ENCODE measurements at places on chromosomes 5 and 9.

GRCh38 chr5:59728356-59728755 is 165.2 kb downstream of the PDE4D start:
- DNase-seq = no peak

GRCh38 chr9:108704156-108704852 is 151.5 kb downstream of the ACTL7B start:
- DNase-seq = no peak

DNA sequence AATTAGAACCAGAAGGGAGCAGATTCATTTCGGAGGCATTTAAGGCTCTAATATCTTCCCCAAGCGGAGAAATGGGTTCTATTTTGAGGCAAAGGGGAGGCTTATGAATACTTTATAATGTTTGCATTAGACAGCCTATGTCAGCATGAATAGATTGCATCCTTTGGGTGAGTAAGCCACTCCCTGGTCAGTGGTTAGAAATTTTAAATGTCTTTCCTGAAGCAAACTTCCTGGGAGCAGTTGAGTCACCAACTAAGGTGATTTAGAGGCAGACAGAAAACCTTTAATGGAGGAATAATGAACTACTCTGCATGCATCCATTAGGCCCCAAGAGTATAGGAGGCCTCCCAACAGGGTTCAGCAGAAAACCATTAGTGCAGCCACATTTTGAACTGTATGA is 204.9 kb downstream of the ELAVL2 start:
- no peak for DNase-seq

- no peak for DNase-seq
Observed at GRCh38 chr5:122093415-122094180, 15.5 kb upstream of the LOX start.

GRCh38 chr5:83633285-83633684 is 87.4 kb downstream of the HAPLN1 start:
- no peak for DNase-seq

DNA sequence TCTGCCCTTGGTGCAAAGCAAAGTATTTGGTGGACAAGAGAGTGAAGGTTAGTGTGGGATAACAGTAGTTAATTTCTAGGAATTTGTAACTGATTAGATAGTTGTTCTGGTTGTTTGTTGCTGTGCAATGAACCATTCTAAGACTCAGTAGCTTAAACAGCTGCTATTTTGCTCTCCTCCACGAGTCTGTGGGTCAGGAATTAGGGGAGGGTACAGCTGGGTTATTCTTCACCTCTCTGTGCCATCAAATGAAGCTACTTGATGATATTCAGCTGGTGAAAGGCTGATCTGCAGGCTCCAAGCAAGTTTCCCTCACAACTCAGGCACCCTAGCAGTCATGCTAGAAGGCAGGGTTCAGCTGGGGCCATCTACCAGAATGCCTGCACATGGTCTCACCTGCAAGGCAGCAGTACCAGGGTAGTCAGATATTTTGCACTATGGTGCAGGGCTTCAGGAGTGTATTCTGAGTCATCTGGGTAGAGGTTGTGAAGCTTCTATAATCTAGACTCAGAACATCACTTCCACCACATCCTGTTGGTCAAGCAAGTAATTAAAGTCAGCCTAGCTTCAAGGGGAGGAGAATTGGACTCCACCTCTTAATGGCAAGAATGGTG is 159.5 kb upstream of the SLC28A3 start:
- DNase-seq = no peak

GRCh38 chr9:16811987-16812685 is 58.3 kb downstream of the BNC2 start:
- no peak for DNase-seq

GRCh38 chr9:19665146-19665863 is 123.5 kb downstream of the SLC24A2 start:
- DNase-seq = no peak

DNA sequence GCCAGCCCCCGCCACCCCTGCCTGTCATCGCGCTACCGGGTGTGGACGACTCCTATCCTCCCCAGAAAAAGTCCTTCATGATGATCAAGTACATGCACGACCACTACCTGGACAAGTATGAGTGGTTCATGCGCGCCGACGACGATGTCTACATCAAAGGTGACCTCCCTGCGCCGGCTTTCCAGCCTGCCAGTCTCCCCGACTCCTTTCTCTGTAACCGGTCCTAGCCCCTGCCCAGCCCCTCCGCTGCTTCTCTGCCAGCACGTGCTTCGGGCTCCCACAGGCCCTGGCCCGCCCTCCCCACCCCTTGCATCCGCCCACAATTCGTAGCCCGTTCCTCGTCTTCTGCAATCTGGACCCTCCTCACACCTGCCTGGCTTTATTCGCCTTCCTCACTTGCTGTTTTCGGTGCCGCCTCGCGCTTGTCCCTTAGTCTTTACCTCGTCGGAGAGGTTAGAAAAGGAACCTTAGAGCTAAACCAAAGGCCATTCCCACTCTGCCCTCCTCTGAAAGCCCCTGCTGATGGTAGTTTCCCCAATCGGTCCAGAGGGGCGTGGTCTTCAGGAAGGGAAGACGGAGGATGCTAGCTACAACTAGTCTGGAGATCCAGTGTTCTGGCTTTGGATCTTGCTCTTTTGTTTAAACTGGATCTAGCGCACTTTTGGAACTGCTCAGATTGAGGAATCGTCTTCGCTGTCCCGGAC is 1.4 kb downstream of the CHSY3 start:
- DNase-seq = no peak

- no peak for DNase-seq
Observed at GRCh38 chr5:60141119-60141518, 247.6 kb upstream of the PDE4D start.

GRCh38 chr9:126234681-126235335 is 91.8 kb upstream of the MVB12B start:
- DNase-seq = no peak

- no peak for DNase-seq
Observed at GRCh38 chr5:56837381-56837780, 22.0 kb downstream of the MAP3K1 start.

GRCh38 chr9:111349766-111350165 is 19.7 kb upstream of the OR2K2 start:
- DNase-seq = no peak

DNA sequence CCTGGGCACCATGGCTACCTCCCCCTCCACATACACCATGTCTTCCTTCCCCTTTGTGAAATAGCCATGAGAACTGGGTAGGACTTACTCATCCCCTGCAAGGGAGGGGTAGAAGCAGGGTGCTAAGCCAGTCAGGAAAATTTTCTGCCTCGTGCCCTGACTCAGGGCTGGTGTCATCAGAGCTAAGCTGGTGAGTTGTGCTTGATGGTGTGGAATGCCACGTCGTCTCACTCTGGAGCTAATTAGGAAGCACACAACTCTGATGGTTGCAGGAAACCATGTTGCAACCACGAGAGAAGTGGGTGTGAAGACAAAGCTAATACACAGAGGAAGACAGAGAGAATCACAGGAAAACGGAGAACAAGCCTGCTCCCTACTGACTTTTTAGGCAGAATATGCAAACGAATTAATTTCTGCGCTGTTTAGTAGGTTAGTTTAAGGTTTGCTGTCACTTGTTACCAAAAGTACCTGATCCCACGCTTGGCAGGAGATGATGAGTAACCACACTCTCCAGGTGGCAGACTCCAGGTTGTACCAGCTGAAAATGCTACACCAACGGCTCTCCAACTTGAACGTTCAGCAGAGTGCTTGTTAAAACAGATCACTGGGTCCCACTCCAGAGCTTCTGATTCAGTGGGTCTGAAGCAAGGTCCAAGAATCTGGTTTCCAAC is 54.5 kb downstream of the STK10 start:
- peak; percentile 26 for DNase-seq

DNA sequence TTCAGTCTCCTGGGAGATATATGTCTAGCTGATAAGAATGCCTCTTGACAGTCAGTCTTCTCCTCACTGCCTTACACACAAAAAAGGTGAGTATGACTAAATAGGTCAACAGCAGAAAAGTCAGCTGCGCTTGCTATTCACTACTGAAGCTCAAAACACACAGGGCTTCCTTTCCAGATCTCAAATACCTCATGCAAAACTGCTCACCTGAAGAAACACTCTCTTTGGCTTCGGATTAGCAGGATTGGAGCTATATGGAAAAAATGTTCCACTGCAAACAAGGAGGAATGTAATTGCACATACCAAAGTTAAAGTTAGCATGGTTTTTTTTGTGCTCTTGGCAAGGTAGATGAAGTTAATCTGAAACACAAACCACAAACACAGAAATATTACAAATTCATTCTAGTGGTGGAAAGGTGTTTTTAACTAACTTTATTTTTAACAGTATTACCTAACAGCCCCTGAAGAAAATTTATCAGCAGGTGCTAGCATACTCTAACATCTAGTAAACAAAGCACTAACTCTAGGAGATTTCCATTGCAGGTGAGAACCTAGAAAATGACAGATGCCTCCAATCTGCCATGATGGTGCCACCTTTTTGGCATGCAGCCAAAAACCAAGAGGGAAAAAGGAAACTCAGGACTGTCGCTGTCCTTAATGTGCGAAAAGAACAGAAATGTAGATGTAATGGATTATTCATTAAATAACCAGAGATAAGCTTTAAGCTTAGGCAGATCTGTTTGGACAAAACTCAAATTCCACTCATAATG is 31.8 kb downstream of the ERMP1 start:
- peak; percentile 8 for DNase-seq

DNA sequence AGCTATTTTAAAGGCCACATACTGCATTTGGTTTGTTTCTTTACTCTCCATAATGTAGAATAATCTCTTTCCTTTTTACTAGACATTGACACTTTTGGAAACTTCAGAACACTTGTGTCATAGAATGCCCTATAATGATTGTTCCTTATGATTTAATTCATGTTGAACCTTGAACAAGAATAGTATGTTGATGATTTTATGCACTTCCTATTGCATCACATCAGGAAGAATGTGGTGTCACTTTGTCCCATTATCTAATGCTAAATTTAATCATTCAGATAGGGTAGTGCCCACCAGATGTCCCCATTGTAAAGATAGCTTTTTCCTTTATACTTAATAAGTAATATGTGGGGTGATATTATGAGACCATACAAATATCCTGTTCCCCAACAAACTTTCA is 19.4 kb upstream of the DEPDC1B start:
- DNase-seq = no peak

- DNase-seq = no peak
Observed at GRCh38 chr5:105751908-105752307, 1918.8 kb downstream of the EFNA5 start.

- peak; percentile 16 for DNase-seq
Observed at GRCh38 chr5:178461004-178461730, 129.0 kb downstream of the COL23A1 start.

DNA sequence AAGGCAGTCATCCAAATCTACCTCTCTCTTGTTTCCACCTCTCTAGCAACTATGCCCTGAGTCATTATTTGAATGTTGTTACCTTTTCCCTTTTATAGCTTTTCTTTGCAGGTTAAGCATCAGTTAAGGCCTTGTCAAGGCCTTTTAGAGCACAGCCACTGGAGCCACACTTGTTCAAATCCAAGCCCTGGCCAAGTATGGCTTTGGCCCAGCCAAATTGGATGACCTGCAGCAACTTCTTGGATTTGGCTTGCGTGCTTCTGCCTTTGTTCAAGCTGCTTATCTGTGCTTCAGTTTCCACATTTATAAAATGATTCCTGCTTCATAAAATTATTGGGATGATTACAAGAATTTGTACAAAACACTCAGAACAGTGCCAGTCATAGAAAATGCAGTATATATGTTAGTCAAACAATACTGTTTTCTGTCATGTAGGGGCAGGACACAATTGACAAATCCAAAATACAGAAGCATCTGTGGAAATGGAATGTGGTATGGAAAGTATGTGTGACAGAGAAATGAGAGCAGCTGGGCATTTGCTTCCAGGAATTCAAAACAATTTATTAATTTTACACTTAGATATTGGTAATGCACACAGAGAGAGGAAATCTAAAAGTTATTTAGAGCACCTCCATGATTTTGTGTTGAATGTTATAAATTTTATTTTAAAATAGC is 17.9 kb upstream of the RLN1 start:
- DNase-seq = no peak

DNA sequence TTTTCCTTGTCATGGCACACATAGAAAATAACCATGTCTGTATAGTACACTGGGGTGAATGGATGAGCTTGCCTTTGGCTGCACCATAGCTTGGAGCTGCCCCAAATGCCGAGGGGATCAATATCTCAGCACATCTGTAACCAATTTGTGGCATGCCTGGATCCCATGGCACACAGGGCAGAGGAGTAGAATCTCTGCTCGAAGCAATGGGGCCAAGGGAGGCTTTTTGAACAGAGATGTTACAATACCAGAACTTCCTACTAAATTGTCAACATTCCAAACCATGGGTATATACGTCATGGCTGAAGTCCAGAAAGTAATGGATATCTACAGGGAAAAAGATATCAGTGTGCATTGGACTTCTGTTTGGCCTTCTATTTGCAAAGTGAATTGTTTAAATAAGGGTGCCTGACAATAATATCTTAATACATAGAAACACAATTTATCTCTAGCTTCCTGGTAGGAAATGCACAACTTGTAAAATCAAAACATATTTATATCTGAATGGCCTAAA is 39.0 kb downstream of the ESM1 start:
- no peak for DNase-seq

- no peak for DNase-seq
Observed at GRCh38 chr5:1824903-1825841, 24.0 kb downstream of the NDUFS6 start.

DNA sequence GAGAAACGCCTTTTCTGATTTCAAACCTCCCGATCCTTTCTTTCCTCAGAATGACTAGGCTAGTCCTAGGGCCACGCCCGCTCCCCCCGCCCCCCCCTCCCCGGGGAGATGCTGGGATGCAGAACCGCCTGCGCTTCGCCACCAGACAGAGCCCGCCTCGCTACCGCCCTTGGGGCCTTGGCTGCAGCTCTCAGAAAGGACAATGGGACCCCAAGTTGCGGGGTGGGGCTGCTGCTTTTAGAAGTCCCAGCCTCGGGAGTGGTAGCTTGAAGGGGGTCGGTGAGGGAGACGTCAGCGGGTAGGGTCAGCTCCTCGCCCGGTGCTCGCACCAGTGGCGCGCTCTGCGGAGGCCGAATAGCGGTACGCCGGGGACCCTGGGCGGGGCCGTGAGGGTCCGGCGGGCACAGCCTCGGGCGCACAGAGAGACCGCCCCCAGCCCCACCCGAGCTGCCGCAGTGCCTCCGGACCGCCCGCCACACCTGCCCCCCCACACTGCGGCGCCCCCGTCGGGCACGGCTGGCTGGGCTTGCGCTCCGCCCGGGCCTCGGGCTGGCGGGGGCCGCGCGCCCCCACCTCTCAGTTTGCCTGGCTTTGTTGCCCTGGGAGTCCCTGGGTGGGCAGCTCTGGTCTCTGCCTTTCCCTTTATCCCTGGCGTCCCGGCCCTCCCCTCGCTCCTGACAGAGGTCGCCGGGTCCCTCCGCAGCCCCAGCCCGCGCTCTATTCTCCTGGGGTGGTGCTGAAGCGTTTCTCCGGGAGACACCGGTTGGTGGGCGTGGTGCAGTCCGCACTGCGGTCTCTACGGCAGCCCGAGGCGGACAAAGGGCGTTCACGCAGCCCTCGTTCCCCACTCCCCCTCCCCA is 1.2 kb downstream of the MAP1B start:
- no peak for DNase-seq

- no peak for DNase-seq
Observed at GRCh38 chr5:129506086-129506485, 46.0 kb downstream of the ADAMTS19 start.
